ENCODE measurements at places on chromosomes 11 and 22.

- DNase-seq, result no peak
Observed at GRCh38 chr22:24244144-24244787, 616 bp downstream of the GGT5 start.

DNA sequence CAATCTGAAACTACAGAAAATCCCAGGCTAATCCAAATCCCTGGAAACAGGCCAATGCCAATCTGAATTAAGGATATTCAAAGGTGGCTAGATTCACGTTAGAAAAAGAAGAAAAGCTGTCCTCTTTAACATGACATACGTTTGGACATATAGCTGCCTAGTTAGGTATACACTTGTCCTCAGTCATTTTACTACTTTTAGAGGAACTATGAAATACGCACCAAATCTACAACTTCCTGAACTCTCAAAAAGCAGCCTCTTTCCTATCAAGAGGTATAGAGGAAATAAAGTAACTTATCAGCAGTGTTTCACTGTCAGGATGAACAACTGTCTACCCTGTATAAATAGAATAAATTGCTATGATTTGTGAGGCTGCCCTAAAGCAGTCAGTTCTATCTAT lies 24.0 kb downstream of the KMT5B start:
- no peak for DNase-seq

- peak; percentile 65 for DNase-seq
Observed at GRCh38 chr11:65492637-65493366, 6.0 kb upstream of the MALAT1 start.

DNA sequence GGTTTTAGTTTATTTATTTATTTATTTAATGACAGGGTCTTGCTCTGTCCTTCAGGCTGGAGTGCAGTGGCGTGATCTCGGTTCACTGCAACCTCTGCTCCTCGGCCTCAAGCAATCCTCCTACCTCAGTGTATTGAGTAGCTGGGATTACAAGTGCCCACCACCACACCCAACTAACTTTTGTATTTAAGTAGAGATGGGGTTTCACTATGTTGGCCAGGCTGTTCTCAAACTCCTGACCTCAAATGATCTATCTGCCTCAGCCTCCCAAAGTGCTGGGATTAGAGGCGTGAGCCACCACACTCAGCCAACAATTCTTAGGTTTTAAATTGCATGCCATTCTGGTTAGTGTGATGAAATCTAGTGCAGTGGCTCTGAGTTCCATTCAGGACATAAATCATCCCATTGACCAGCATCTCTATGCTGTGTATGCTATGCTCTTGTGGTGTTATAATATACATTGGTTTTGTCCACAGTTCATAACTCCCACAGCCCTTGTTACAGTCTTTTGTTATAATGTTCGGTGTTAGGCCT lies 28.5 kb downstream of the ZNF280B start:
- no peak for DNase-seq

DNA sequence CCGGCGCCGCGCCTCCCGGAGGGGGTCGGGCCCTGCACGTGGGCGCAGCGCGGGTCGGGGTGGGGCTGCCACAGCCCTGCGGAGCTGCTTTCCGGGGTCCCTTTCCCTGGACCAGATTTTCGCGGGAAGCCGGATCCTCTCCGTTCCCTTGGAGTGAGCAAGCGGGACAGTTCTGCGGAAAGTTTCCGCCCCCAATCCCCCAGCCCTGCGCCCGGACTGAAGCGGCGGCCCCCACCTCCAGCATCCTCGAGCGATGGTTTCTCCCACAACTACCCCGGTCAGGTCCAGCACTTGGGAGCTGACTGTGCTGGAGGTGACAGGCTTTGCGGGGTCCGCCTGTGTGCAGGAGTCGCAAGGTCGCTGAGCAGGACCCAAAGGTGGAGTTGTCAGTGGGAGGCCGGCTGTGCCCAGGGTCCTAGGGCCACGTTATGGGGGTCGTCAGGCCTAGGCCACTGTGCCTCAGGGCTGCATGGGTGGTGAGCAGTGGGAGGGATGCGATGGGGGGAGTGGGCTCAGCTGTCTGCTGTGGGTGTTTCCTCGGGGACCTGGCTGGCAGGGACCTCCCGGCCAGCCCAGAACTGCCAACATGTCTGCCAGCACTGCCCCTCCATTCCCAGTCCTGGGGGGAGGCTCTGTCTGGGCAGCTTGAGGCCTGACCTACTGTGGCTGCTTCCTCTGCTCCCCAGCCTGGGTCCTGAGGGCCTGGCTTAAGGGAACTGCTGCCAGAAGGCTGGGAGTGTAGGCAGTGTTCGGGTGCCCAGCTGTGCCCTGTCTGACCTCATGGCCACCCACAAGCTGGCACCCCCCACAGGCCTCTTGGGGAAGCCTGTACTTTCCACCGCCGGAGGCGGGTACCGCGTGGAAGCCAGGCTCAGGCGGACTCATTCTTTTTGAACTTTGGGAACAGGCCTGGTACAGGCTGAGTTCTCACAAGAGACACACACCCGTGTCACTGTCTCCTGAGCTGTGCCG lies 726 bp downstream of the ST3GAL4 start:
- DNase-seq, result peak; percentile 51

GRCh38 chr11:95883381-95883780 lies 40.5 kb downstream of the MTMR2 start:
- no peak for DNase-seq

DNA sequence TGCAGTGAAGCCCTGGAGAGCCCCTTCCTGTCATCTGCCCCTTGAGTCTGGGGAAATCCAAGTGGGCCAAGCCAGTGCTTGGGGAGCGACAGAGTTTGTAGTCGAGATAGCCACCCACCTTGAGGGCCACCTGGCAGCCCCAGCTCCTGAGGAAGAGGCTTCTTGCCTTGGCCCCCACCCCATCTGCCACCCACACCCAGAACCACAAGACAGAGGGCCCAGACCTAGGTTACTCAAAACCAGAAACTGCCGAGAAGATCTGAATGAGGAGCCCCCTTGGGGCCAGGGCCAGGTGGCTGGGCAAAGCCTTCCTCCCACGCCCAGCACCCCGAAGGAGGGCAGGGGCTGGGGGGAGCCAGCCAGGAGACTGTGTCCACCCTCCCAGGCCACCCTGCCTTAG lies 18.8 kb upstream of the PRR5 start:
- no peak for DNase-seq

DNA sequence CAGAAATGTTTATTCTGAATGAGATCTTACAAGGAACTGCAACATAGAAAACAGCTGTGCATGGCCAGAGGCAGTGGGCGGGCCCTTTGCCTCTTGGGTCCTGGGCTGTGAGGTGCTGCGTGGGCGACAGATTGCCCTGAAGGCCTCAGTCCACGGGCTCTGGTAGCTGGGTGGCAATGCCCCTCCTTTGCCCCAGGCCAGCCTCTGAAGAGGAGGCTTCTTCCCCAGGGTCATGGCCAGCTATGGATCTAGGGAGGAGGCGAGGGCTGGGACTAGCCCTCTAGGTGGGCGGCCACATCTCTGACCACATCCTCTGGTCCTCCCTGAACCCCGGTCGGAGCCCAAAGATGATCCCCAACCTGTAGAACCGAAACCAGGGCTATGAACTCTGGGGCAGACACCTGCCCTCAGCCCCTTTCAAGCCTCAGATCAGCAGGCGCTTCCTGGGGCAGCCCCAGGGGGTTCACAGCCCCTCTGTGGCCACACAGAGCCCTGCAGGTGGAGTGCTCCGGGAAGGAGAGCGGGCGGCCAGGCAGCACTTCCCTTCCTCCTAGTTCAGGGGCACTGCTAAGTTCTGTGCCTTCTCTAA lies 6.6 kb upstream of the CDC42BPG start:
- no peak for DNase-seq

DNA sequence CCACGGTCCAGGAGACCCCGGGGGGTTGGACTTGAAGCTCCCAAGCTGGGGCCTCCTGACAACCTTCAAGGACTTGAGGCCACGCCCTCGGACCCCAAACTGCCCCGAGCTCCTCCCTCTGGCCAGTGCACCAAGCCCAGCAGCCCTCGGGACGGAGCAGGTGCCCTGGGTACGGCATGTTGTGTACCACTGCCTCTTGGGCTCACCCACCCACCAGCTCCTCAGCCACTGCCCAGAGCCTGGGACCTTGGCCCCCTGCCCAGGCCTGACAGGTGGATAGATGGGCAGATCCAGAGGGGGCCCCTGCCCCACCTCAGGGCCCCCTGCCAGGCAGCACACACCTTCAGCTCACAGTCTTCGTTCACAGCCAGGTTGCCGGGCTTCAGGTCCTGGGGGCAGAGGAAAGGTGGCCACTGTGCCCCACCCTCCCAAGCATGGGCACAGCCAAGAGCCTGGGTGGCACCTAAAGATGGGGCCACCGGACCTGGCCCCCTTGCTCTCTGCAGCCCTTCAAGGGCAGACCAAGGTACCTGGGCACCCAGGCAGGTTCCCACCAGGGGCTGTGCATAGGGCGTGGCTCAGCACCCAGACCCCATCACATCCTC lies 5.1 kb downstream of the MAPK12 start:
- no peak for DNase-seq
